Activated T-cell treated with anti-CD3 and anti-CD28 coated beads, Interleukin-2, amount 50 U/mL, for 1 hour (primary cell): ENCODE measurements at places on chromosomes 7 and 10.

- no peak for DNase-seq
Measured at GRCh38 chr7:87058744-87059524, 520 bp downstream of the ELAPOR2 start.

DNA sequence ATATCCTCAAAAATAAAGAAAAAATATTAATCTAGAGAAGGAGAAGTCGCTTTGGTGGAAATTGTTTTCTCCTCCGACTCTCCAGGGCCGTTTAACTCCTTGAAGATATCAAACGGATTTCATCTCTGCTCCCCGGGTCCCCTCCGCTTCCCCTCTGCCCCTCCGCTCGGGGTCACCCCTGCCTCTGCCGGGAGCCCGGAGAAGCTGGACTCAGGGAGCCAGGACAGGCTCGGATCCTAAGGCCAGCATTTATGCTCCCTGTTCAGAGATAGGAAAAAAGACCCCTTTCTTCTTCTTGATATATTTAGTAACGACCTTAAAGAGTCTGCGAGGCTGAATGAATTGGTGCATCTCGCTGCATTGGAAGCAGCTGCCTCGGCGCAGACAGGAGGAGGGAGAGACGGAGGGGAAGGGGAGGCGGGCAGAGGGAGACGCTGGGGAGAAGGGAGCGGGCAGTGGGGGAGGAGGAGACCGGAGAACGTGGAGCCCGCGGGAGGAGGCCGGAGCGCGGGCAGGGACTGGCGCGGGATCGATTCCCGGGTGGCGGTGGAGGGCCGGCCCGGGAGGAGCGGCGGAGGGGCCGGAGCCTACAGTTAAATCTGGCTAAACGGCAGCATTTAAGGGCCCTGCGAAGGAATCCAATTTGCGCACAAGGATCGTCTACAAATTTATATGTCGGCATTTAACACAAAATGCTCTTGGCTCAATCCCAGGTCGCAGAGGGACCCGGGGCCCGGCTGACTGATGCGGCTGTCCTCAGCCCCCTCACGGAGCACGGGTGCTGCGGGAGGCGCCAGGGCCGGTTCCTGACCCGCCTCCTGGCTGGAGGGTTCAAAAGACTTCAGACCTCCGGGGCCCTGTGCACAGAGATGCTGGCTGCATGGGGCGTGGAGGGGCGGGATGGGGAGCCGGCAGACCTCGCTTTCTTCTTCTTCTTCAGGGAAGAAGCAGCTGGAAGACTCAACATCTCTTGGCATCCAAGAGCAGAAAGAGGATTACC, 55.6 kb downstream of the CRTAC1 start:
- no peak for DNase-seq

- DNase-seq, result no peak
Measured at GRCh38 chr10:6274040-6274439, 71.3 kb downstream of the PFKFB3 start.

- DNase-seq, result no peak
Measured at GRCh38 chr7:97390052-97390451, 272.6 kb downstream of the SDHAF3 start.

DNA sequence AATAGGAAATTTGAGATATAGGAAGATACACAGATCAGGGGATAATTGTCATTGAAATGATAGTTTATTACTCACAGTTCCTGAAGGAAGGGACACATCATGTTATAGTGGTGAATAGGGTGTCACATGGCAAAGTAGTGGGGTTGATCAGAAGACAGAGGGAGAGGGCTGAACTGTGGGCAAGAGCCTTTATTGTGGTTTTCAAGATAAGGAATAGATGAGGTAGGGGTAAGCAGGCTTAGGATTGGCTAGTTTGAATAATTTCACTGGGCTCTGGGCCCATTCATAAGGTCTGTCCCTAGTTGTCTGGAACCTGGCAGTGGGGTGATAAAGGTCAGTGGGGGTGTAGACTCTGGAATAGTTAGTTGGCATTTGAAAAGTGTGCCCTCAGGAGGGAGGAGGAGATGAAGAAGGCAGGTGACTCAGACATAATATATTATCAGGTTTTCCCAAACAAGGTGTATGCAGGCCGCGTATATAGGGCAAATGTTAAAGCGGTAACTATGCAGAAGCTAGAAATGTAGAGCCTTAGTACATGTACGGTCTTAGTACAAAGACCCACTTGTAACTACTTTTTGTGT, 18.5 kb downstream of the FGL2 start:
- DNase-seq, result no peak

- DNase-seq, result no peak
Measured at GRCh38 chr10:69481305-69481704, 30.0 kb downstream of the TSPAN15 start.

DNA sequence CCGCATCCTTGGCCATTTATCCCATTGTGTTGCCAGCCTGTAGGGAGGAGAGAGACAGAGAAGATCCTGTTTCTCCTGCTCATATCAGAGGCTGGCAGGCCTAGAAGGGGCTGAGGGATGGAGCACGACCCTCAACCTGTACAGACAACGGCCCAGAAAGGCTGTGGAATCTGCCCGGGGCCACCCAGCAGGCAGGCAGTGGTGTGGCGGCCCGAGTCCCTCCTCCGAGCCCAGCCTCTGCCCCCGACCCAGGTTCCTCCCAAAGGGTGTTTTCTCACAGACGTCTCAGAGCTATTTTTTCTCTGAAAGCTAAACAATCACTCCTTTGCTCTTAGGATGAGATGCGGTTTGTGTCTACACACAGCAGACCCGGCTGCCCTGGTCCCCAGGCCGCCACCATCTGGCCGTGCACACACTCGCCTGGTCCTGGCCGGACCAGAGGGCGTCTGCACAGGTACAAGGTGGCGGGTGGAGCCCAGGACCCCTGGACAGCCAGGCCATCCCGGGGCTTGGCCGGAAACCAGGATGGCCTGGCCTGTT, 69.3 kb downstream of the FOXL3 start:
- no peak for DNase-seq

DNA sequence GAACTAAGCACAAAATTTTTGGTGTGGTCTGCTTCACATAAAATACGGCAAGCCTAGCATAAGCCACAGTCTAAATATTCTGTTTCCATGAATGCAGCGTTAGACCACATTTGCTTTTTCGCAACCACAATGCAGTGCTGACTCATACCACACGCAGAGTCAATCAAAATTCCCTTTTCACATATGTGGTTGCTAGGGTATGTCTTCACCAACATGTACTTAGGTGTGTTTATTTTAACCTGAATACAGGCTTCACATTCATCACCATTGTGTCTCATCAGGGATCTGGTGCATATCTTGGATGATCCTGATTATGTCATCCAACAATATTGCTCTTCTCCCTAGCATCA, 90.8 kb downstream of the CHN2 start:
- no peak for DNase-seq

- peak; percentile 75 for DNase-seq
Measured at GRCh38 chr10:13440185-13441061, 88.4 kb downstream of the BEND7 start.

- no peak for DNase-seq
Measured at GRCh38 chr7:35289376-35289775, 35.5 kb upstream of the TBX20 start.

DNA sequence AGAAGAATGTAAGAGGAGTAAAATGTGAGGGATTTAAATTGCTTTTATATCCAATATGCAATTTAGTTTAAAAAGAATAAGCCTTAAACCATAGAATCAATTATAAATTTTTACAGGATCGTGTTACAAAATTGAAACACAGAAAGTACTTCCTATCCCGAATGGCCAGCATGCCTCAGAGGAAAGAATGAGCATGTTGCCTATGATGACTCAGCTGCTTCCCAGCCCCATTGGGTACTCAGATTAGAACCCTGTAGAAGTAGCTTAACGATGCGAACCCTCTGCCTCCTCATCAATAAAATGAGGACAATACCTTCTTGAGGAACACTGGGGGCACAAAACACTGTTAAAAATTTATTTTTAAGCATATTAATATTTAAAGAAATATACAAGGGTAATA, 113.4 kb upstream of the CDK1 start:
- DNase-seq, result no peak
